Stimulated activated CD8-positive, alpha-beta memory T cell treated with anti-CD3 and anti-CD28 coated beads, Interleukin-15, amount 100 ng/mL, for 4 hours (primary cell): ENCODE measurements at places on chromosomes 4 and X.

- no peak for DNase-seq
These were observed 286.0 kb upstream of the RASGEF1B start for GRCh38 chr4:81757691-81758090.

DNA sequence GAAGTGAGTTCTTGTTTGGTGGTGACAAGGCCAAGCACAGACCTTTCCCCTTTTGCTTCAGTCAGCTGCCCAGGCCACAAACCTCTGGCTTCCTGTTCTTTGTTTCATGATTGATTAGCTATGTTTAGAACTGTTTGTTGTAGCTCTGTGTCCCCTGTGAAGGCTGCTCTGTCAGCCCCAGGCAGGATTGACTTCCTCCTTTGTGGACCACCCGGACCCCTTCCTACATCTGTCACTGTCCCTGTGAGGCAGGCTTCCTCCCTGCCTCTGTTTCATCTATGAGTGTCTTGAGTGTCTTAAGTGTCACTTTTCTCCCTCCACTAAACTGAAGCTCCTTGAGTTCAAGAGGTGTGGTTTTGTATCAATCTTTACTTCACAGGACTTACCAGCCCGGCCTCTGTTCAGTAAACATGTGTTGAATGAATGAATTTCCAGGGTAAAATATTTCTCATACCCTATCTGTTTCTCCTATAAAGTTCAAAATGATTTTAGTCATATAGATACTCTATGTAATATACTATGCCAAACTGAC is 83.5 kb downstream of the ZNF674 start:
- DNase-seq, result no peak

- no peak for DNase-seq
These were observed 67.4 kb downstream of the GLRB start for GRCh38 chr4:157143369-157143768.

GRCh38 chr4:41587286-41587685 is 49.3 kb downstream of the LIMCH1 start:
- DNase-seq, result no peak

- no peak for DNase-seq
These were observed 409.8 kb upstream of the GALNT7 start for GRCh38 chr4:172758586-172759340.

- DNase-seq, result no peak
These were observed 21.8 kb upstream of the PIN4 start for GRCh38 chrX:72159769-72160168.

DNA sequence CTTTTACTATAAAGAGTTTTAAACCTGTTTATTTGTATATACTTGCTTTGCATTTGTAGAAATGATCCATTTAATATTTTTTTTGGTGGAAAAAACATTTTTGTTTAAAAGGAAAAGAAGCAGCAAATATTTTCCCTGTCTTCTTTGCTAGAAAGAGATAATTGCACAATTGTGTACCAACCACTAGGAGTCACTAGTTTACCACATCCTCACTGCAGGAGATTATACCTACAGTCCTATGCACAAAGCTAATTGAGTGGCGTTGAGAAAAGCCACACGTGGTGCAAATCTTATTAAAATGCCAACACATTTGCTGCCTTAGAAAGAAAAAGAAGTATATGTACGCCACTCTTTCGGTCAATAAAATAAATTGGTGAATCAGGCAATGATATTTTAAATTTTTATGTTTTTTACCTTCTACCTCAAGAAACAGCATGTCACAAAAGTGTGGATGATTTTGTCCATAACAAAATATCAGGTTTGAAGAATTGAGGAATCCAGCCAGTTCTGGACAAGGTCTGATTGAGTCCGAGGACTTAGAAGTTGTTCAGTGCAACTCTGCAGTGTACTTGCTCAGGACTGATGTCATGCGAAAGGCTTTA is 102.9 kb downstream of the GRXCR1 start:
- no peak for DNase-seq

DNA sequence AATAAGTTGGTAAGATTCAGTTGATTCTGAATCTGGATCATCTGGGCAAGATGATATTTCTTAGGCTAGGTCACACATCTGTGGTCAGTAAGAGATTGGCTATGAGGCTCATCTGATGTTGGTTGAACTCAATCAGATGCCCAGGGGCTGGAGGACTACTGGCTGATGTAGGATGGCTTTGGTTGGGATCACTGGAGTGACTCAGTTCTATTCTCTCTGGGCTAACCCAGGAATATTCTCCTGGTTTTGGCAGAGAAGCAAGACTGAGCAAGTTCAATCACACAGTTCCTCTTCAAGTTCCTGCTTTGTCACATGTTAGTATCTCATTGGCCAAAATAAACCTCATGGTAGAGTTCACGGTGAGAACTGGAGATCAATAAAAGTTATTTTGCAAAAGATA is 902.3 kb upstream of the SLIT2 start:
- DNase-seq, result no peak

- DNase-seq, result no peak
These were observed 86.0 kb downstream of the SCD5 start for GRCh38 chr4:82712561-82712960.

DNA sequence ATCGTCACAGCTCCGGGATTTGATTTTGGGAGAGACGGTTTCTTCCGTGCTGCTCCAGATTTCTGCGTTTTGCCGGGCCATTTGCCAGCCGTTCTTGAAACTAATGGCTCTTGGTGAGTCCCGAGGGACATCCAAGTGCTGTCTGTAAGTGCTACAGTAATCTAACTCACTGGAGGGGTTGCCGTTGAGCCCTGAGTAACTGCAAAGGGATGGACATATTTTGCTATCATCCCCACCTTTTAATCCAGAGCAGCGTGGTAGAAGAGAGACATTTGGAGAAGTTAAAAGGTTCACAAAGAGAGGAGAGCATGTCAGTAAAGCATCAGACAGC is 88.9 kb upstream of the PDLIM3 start:
- DNase-seq, result no peak

DNA sequence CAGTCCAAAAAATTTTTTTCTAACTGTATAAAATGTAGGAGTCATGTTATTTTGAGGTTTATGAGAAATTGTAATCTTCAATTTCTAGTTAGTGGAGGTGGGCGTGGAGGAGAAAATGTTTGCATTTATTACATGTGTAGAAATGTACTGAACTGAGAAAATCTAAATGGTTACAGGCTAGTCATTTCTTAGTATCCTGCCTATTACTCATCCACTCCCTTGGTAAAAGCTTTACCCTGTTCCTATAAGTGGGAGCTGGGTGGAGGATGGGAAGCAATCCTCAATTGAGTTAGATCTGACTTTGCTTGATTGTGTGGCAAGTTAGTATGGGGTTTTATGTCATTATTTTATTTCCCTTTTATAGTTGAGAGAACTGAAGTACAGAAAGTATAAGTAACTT is 73.8 kb downstream of the POLA1 start:
- no peak for DNase-seq

- no peak for DNase-seq
These were observed 34.0 kb downstream of the LHFPL1 start for GRCh38 chrX:112645774-112646173.

GRCh38 chr4:1407657-1408333 is 1.6 kb upstream of the NKX1-1 start:
- DNase-seq, result no peak

- DNase-seq, result no peak
These were observed 150.9 kb upstream of the FAM241A start for GRCh38 chr4:111994392-111994791.

DNA sequence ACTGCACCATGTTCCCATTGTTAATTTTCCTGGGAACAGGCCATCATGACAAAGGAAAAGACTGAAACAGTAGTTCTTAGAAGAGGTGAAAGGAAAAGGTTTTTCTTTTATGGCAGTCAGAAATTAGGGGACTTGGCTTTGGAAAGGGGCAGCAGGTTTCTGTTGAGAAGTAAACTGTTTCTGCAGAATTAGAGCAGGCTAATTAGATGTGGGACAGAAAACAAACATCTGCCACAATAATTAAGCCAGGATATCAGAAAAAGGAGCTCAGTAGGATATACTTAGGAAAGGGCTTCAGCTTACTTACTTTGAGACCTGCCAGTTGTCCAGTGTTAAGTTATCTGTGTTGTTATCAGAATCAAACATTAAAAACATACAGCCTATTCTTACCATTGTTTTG is 36.7 kb upstream of the STPG2 start:
- no peak for DNase-seq

DNA sequence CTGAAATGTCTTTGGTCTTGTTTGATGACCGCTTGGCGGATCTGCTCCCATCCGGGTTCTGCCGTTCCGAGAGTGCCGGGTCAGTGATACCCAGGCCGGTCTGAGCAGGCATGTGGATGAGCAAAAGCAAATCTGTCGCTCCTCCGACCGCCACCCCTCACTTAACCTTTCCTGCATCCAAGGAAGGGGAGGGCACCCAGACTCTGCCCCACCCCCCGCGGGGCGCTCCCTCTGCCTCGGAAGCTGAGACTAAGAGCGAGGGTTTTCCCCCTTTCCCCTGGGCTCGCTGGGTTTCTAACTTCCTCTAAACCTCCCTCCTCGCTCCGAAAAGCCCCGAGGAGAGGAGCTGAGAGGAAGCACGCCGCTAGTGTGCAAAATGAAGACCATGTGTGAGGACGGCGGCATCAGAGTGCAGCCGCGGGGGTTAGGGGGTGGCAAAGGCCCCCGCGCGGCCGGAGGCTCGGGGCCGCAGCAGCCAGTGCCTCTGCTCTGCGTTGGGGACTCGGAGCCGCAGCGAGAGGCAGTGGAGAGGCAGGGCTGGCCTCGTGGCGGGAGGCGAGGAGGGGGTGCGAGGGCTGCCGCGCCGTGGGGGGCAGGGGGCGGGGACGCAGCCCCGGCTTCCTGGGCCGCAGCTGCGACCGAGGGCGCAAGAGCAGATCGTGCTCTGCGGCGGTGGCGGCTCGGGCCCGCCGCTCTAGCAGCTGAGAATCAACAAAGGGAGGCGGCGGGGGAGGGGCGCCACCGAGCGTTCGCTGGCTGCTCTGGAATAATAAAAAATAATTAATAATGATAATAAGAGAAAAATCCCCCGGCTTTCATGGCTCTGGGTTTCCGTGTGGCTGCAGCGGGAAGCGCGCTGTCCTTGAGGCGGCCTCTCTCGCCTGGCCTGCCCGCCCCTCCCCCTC is 55.8 kb upstream of the BCOR start:
- DNase-seq, result no peak

- no peak for DNase-seq
These were observed 494 bp downstream of the SPOCK3 start for GRCh38 chr4:167233685-167234315.
